NCI-H1048 (cell line): ENCODE measurements at places on chromosomes 16 and 17.

- no peak for DNase-seq
Observed at GRCh38 chr16:23856251-23856709, 20.5 kb downstream of the PRKCB start.

- DNase-seq, result no peak
Observed at GRCh38 chr16:83842291-83842690, 34.5 kb downstream of the HSBP1 start.

- no peak for DNase-seq
Observed at GRCh38 chr17:79548116-79548515, 62.7 kb downstream of the RBFOX3 start.

DNA sequence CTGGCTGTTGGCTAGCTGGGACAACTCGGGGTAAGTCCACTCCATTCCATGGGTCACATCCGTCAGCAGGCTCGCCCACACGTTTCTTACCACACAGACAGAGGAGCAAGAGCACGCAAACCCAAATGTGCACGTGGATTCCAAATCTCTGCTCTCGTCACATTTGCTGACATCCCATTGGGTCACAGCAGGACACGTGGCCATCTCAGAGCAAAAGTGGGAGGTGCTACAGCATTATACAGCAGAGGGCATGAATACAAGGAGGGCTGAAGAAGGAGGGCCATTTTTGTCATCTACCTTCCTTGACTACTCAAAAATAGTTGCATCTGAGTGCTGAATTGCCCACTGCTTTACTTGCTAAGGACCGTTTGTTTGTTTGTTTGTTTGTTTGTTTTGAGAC, 84.7 kb downstream of the RBBP6 start:
- no peak for DNase-seq

- DNase-seq, result no peak
Observed at GRCh38 chr17:39195568-39196160, 1.8 kb downstream of the CACNB1 start.

DNA sequence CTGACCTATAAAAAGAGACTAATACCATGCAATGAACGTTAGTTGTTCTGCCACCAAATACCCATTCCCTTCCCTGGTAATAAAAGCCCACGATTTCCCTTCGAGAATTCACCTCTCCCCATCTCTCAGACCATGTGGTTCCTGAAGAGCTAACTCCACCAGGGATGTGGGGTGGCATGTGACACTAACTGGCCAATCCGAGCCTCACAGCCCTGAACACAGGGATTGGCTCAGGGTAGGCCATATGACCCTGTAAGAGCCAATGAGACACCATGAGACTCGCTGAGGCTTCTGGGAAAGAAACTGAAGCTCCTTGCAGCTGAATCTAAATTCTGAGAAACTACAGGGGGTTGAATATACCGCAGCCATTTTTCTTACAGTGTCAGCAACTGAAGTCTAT, 21.1 kb downstream of the HELZ start:
- DNase-seq, result no peak

- no peak for DNase-seq
Observed at GRCh38 chr17:65896889-65897288, 295.0 kb downstream of the CEP112 start.

DNA sequence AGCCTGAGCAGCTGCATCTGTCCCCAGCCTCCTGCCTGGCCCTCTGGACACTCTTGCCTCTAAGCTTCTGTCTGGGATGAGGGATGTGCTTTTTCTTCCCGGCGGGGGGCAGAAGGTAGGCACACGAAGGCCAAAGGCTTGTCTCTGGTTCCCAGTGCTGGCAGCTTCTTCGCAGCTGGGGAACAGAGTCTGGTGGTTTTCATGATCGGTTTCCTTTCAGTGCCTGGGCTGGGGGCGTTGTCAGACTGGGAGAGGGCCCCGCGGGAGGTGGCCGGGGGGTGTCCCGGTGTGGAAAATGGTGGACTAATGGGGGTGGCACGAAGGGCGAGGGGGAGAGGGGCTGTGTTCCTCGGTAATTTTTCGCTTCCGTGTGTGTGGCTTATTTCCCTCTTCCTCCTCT, 988 bp downstream of the RAP1GAP2 start:
- no peak for DNase-seq

DNA sequence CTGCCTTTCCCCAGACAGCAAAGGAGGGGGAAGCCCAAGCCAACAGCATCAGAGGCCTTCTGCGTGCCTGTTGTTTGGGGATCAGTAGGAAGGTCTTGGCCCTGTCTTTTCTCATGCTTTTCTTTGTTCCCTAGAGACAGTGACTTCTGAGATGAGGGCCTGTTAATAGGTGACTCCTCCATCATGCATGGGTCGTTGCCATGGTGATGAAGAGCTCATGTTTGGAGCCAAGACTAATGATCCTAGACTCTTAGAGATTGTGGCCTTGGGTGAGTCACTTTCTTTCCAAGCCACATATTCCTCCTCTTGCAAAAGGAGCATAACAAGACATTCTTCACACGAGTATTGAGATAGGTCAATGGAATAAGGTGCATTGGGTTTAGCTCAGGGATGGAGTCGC, 201.1 kb upstream of the ASIC2 start:
- DNase-seq, result no peak

DNA sequence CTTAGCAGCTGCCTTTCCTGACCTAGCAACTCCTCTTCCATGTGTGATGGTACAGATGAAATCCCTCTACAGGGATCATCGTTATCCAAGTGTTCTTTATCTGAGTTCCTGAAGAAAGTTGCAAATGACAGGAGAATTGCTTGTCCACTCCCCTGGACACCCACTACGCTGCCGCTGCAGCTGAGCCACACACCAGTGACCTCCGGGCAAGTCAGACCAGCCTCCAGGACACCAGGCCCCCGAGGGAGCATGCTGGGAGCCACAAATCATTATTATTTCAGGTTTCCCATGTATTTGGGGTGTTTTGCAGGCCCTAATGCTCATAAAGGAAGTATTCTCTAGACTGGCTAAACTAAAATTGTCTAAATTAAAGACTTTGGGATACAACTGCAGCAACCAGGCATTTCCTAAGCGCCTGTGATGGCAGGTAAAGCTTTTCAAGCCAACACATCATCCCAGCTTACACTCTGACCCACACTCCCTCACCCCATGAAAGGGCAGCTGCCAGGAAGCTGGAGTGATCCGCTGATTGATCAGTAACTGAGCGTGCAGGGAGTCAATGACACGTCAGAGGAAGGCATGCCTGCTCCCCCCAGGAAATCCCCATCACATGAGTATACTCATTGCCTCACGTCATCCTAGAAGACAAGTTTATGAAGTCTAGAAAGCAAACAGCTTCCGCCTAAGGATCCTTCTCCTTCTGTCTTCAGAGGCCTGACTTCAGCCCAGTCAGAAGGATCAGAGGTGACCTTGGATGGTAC, 14.4 kb downstream of the FA2H start:
- DNase-seq, result no peak

- no peak for DNase-seq
Observed at GRCh38 chr17:12114686-12115418, 94.2 kb downstream of the MAP2K4 start.

GRCh38 chr16:47043200-47043599, 69.7 kb upstream of the DNAJA2 start:
- DNase-seq, result no peak

- no peak for DNase-seq
Observed at GRCh38 chr16:672371-672770, 3.1 kb upstream of the RHBDL1 start.

DNA sequence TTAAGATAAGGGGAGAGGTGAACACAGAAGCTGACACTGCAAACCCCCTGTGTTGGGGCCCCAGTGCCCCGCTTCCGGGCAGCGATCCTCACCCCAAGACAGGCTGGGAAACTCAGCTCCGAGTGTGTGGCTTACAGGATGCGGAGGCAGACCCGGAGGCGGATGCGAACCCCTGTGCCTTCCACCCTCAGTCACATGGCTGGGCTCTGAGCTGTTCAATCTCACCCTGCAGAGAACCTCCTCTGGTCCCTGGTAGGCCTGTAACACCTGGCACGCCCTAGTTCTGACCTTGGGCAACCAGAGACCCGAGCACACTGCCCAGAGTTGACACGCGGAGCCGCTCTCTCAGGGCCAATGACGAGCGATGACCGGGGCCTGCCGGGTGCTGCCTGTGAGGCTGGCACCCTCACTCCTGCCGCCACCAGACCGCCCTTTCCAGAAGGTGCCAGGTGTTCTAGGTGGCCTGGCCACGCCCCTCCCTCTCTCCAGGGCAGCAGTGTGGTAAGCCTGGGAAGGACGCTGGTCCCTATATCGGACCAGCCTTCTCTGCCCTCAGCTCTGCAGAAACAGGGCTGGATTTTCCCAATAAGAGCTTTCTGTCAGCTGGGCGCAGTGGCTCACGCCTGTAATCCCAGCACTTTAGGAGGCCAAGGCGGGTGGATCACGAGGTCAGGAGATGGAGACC, 23.3 kb downstream of the MEAK7 start:
- no peak for DNase-seq

DNA sequence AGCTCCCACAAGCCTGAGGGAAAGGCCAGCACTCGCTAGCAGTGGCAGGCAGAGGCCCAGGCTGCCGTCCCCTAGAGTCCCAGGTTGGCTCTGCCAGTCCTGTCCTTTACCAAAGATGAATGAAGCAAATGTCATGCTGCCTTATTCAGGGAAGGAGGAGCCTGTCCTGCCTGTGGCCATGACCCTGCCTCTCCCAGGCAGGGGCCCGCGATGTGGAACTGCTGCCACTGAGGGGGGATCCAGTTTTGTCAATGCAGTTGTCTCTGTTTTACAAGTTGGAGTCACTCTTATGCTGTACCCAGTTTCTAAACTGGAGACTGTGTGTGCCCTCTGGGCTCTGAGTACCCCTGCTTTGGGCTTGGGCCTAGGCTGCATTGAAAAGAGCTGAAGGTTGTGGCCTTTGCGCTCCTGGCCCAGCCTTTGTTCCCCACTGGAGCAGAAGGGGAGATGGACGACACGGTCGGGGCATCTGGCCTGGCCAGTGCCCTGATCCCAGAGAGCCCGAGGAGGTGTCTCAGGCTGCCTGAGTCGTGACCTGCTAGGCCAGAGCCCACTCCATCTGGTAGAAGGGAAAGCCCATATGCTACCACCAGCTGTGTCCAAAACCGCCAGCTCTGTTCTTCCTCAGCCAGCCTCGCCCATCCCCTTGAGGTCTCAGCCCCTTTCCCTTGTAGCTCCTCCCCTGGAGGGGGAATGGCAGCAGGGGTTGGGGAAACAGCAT, 5.5 kb downstream of the LIMD2 start:
- DNase-seq, result no peak

- no peak for DNase-seq
Observed at GRCh38 chr17:74739227-74739831, 2.3 kb downstream of the RAB37 start.

GRCh38 chr17:42568341-42569111, 1.6 kb downstream of the MLX start:
- no peak for DNase-seq

- DNase-seq, result no peak
Observed at GRCh38 chr17:7816926-7817642, 16.9 kb upstream of the KDM6B start.

DNA sequence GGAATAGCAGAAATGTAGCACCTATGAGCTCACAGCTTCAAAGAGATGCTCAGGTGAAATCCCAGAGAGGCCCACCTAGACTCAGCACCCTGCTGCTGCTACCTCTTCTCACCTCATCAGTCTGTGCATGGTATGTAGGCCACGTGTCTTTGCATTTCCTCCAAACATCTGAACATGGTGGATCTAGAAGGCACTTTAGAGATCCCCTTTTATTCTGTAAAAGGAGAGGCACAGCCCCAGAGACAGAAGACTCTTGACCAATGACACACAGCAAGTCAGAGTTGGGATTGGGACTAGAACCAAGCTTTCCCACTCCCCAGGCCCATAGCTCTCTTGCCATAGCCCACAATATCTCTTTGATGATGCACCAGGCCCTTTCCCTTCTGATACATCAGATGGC, 19.4 kb upstream of the NKD1 start:
- no peak for DNase-seq

DNA sequence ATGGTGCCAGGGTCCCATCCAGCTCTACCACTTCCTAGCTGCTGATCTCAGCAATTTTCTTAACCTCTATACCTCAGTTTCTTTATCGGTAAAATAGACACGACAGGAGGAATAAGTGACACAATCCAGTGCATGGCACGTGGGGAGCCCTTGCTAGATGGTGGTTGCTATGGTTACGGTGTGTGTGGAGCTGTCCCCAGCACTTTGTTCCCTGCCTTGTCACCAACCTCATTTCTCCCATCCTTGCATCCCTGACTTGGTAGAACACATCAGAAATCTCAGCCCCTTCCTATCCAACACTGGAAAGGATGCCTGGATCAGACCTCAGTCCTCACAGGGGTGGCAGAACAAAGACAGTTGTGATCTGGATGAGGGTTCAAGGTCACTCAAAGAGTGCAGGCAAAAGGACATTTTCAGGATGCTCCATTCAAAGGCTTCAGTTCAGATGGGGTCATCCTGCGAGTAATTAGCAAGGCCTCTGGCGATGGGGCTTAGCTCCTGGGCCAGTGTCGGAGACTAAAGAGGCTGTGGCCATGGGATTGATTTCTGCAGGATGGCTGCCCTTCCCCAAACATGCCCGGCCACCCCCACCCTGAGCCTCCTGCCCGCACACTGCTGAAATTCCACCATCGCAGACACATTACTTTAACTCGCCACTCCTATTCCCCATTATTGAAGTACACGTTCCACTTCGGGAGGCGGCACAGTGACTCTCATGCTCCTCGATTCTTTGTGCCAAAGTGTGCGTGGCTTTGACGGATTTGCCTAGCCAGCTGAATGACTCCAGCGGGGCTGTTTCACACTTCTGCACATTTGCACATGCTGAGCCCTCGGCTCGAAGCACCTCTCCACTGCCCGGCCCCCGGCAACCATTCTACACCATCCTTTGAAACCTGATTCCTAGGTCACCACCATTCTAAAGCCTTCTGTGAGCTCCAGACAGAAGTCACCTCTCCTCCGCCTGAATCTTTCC, 40.3 kb downstream of the WNT3 start:
- DNase-seq, result no peak

- no peak for DNase-seq
Observed at GRCh38 chr17:57269052-57269451, 12.7 kb downstream of the MSI2 start.

GRCh38 chr17:29178750-29179231, 1.4 kb downstream of the MYO18A start:
- no peak for DNase-seq

DNA sequence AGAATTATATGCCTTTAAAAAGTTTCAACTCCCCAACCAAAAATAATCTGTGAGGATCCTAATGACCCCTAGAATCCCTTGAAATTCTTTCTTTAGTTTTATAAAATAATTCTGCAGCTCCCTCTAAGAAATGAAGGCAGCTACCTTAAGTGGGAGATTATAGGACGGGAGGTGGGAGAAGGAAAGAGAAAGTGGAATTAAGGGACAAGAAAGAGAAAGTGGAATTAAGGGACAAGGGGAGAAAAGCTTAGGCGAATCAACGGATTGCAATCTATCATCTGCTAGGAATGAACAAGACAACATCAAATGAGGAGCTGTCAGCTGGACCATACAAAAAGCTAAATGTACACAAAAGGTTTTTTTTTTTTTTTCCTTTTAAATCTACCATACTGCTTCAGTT, 262.0 kb downstream of the ZFHX3 start:
- no peak for DNase-seq

- DNase-seq, result no peak
Observed at GRCh38 chr16:13968835-13969234, 48.9 kb downstream of the ERCC4 start.

GRCh38 chr17:56325313-56326000, 172.2 kb downstream of the ANKFN1 start:
- no peak for DNase-seq
